ENCODE measurements at places on chromosomes 3 and 15.

DNA sequence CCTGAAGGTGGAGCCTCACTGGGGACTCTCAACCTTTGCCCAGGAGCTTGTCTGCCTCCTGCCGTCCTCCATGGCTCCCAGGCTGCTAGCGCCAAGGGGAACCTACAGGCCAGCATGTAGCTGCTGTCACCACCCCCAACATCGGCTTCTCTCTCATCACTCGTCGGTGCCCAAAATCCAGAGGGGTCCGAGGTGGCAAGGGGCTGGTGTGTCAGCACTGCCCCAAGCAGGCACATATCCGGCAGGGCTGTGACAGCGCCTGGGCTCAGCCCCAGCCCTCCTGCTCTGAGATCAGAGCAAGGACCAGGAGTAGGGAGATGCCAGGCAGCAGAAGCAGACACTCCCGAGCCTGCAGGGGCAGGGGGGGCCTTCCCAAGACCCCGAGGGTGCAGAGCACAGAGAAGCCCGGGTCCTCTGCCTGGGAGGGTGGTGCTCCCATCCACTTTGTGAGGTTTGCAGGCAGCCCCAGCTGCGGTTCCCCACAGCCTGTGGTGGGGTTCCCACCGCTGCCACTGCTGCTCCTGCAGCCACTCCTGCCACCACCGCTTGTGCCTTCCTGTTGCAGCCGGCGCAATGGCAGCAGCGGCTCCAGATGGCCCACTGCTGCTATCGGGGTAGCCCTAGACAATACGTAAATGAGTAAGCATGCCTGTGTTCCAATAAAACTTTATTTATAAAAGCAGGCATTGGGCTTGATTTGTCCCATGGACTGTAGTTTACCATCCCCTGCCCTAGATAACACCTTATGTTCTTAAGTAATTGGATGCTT, 451.0 kb downstream of the EPHA6 start:
- no peak for DNase-seq

DNA sequence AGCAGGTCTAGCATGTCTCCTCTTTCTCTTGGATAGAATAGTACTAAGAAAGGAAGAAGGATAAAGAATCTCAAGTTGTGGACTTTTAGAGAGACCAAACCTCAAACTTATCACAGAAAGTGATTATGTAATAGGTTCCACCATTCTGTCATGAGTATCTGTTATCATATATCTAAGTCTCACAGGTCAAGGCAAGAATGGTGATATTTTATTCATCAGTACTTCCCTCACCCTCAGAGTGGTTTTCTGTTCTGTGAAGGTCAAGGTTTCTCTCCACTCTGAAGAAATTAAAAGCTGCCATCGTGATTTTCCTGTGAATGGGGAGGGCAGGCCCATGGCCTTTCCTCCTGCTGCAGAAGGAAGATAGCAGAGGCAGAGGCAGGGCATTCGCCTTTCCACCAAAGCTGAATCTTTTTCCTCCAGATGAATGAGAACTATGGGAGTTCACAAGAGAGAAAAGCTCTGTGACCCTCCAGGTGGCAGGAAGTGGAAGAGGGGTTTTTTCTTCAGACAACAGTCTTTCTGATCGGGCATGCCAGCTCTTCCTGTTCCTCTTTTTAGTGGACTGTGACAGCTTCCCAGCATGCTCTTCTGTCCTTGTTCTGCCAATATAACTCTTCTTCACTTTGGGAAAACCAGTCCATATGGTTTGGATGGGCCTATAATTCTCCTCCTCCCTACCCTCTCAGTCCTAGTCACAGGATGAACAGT, 37.1 kb upstream of the CCK start:
- no peak for DNase-seq

- no peak for DNase-seq
Measured at GRCh38 chr3:70994644-70995043, 588.9 kb downstream of the FOXP1 start.

- DNase-seq: no peak
Measured at GRCh38 chr3:170470063-170471016, 51.7 kb downstream of the CLDN11 start.

- DNase-seq: no peak
Measured at GRCh38 chr15:77191230-77191834, 120.4 kb upstream of the TSPAN3 start.

GRCh38 chr3:15011174-15011573, 53.9 kb downstream of the MRPS25 start:
- DNase-seq: no peak

DNA sequence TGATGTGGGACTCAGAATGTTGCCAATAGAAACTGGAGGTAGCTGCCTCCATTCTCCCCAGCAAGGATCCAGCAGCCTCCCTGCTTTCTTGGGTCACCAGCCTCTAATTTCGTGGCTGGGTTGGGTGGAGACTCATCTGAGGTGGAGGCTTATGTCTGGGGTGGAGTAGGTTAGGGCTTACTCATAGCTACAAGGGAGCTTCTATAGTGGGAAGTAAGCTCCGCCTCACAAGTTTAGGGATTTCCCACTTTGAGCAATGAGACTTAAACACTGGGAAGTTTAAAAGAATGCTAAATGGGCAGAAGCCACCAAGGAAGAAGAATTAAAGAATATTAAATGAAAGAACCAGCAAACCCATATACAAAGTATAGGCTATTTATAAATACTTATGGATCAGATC, 63.8 kb downstream of the GJD2 start:
- DNase-seq: no peak

GRCh38 chr3:197847866-197848401, 56.9 kb downstream of the LRCH3 start:
- no peak for DNase-seq

DNA sequence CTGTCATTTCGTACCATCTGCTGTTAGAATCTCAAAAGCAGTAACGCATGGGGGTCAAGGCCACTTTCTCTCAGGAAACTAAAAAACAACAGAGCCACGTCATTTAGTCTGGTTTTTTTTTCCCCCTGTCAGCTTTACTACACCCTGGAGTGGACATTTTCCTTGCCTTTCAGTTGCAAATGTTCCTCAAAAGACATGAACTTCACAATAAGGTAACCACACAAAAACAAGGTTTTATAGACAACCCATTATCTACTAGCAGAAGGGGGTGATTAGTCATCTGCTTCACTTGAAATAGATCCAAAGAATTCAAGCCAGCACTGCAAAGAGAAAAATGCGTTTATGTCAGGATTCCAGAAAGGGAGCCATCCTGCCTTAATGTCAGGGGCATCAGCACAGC, 171.8 kb upstream of the CDIN1 start:
- no peak for DNase-seq

GRCh38 chr15:40204100-40204499, 34.8 kb upstream of the PAK6 start:
- DNase-seq: no peak

DNA sequence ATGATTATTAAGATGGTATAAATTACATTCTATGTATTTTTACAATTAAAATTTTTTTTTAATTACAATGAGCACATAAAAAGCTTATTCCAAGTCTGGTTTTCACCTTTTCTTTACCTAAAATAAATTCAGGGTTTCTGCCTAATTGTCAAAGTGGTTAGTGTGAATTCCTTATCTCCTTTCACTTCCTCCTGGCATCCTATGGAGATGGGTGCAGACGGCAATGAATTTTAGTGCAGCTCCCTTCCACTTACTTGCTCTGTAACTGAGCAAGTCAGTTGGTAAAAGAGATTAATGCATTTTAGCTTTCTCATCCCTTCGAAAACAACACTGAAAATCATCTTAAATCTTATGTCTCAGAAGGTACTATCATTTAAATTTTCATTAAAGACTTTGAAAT, 13.1 kb downstream of the HDGFL3 start:
- no peak for DNase-seq

DNA sequence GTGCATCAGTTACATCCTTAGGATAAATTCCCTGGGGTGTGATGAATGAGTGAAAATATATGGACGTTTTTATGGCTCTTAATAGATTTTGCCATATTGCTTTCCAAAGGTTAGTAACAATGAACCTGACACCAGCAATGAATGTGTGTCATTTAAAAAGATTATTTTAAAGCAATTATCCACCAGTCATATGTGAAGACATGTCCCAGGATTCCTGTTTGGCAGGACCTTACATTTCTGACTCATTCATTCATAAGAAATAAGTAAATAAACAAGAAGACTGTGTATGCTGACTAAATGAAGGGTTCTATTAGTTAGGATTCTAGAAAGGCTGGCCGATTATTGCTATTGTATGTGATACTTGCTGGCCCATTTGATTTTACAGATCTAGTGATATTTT, 201.5 kb downstream of the SOX2 start:
- DNase-seq: no peak

- no peak for DNase-seq
Measured at GRCh38 chr3:38573111-38573510, 76.4 kb downstream of the SCN5A start.

DNA sequence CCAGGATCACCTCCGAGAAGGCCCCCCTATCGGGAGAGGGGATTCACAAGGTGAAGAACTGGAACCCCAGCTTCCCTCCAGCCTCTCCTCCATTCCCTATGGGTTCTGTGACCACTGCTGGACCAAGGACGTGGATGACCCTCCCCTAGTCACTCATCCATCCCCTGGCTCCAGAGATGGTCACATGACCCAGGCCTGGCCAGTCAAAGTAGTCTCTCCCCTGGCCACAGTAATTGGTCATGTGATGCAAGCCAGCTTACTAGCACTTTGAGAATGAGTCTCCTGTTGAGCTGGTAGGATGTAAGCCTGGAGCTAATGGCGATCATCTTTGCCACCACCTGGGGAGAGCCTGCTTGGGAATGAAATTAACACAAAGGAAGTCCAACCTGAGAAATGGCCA, 3.9 kb downstream of the CAMK1 start:
- DNase-seq: no peak

GRCh38 chr3:189606774-189607173, 24.4 kb upstream of the TP63 start:
- no peak for DNase-seq

- DNase-seq: no peak
Measured at GRCh38 chr15:26759986-26760385, 12.9 kb downstream of the GABRB3 start.

- no peak for DNase-seq
Measured at GRCh38 chr15:63822580-63822979, 11.2 kb downstream of the HERC1 start.

DNA sequence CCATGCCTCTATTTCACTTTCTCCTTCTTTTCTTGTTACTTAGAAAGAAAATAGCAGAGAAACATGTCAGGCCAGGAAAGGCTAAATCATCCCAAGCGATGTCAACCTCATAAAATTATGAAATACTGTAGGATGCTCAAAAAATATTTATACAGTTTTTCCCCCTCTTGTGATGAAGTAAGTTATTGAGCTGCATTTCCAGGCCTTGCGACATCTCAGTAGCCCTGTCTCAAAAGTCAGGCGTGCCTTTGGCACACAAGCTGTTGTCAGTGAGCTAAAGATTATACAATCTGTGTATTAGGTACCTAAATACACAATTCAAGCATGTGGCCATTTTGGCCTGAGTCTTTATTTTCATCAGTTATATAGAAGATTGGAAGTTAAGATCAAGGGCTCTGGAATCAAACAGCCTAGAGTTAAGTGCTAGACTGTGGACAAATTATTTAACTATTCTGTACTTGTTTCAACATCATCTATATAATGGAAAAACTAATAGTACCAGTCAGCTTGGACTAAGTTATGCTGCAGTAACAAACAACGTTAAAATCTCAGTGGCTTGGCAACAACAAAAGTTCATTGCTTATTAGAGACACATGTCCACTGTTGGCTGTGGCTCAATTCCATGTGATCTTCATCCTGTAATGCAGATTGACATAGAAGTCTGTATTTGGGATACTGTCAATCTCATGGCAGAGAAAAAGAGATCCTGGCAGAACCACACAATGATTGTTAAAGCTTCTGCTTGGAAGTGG, 406.4 kb upstream of the PROK2 start:
- DNase-seq: no peak

GRCh38 chr3:72768936-72769335, 79.3 kb downstream of the SHQ1 start:
- DNase-seq: no peak

DNA sequence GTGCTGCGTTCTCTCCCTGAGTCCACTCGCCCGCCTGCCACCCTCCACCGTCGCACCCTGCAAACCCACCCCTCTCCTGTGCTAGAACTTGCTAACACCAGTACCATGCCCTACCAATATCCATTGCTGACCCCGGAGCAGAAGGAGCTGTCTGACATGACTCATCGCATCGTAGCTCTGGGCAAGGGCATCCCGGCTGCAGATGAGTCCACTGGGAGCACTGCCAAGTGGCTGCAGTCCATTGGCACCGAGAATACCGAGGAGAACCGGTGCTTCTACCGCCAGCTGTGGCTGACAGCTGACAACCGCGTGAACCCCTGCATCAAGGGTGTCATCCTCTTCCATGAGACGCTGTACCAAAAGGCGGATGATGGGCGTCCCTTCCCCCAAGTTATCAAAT, 4.9 kb upstream of the ALAS1 start:
- DNase-seq: no peak

DNA sequence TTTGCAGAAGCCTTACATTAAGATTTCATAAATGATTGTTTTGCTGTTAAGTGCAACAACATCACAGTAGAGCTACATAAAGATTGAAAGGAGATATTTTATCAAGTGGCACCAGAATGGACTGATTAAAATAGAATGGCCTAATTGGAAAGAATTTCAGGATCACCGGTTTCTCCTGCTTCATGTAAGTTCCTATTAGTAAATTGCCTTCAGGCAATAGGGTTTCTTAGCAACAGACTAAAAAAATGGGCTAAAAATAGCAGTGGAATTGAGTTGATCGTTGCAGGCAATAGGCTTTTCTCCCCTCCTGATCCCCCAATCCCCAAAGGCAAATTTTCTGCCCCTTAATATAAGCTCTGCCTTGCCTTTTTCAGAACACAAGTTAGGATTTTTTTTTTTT, 917 bp downstream of the LNP1 start:
- no peak for DNase-seq

DNA sequence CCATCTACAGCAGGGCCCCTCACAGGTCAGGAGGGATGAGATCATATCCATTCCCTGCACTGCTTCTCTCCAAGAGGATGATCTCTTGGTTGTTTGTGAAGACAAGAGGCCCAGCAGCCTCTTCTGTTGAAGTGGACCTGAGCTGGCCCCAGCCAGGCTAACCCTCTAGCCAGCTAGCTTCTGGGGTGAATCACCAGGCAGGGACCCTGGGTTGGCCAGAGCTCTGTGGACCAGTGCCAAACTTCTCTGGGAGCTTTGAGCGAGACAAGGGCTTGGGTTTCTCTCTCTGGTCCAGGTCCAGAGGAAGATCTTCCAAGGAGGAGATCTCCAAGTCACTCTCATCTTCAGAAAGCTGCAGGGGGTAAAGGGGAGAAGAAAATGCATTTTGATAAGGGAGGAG, 52.7 kb downstream of the CLDN18 start:
- no peak for DNase-seq

GRCh38 chr15:38068626-38069391, 134.4 kb downstream of the TMCO5A start:
- DNase-seq: no peak

- DNase-seq: no peak
Measured at GRCh38 chr15:74857671-74858368, 14.9 kb upstream of the ULK3 start.

- DNase-seq: no peak
Measured at GRCh38 chr3:105505170-105505569, 138.5 kb downstream of the ALCAM start.

DNA sequence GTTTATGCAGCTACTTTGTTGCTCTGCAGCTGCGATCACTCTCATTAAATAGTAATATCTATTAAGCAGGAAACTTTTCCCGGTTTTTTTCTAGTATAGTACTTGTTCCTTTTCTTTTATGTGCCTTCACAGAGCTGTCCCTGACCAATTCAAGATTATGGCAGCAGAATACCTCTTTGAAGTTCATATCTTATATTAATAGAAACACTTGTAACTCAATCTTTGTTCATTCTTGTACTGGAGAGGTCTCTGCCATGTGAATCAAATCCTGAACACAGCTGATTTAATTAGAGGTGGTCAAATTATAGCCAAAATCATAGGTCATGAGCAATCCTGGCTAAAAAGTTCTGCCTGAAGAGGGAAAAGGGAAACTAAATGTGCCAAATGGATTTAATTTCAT, 399.0 kb upstream of the ARHGEF26 start:
- DNase-seq: no peak

All from activated CD4-positive, alpha-beta T cell treated with anti-CD3 and anti-CD28 coated beads, Interleukin-2, amount 50 U/mL, for 1 hour (primary cell).